CD4-positive, alpha-beta T cell treated with Interleukin-6 at 100 ng/mL for 8 hours (primary cell): ENCODE measurements at places on chromosomes 6 and 20.

DNA sequence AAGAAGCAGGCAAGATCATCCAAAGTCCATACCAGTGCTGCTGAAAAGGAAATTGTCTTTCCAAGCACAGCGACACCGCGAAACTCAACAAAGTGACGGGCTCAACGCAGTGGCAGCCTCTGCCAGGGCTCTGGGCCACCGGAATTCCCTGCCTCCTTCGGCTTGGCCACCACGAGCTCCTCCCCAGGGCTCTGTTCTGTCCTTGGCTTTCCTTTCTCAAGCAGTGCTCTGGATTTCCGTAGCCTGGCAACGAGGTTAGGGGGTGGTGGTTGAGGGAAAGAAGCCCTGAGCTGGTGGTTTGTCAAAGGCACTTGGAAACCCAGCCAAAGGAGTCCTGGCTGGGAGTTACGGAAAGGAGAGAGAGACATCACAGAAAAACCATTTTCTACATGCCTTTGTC, 31.2 kb downstream of the PRR18 start:
- no peak for DNase-seq

DNA sequence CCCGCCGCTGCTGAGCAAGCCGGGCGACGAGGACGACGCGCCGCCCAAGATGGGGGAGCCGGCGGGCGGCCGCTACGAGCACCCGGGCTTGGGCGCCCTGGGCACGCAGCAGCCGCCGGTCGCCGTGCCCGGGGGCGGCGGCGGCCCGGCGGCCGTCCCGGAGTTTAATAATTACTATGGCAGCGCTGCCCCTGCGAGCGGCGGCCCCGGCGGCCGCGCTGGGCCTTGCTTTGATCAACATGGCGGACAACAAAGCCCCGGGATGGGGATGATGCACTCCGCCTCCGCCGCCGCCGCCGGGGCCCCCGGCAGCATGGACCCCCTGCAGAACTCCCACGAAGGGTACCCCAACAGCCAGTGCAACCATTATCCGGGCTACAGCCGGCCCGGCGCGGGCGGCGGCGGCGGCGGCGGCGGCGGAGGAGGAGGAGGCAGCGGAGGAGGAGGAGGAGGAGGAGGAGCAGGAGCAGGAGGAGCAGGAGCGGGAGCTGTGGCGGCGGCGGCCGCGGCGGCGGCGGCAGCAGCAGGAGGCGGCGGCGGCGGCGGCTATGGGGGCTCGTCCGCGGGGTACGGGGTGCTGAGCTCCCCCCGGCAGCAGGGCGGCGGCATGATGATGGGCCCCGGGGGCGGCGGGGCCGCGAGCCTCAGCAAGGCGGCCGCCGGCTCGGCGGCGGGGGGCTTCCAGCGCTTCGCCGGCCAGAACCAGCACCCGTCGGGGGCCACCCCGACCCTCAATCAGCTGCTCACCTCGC, 1.5 kb downstream of the ARID1B start:
- DNase-seq: peak; percentile 40

DNA sequence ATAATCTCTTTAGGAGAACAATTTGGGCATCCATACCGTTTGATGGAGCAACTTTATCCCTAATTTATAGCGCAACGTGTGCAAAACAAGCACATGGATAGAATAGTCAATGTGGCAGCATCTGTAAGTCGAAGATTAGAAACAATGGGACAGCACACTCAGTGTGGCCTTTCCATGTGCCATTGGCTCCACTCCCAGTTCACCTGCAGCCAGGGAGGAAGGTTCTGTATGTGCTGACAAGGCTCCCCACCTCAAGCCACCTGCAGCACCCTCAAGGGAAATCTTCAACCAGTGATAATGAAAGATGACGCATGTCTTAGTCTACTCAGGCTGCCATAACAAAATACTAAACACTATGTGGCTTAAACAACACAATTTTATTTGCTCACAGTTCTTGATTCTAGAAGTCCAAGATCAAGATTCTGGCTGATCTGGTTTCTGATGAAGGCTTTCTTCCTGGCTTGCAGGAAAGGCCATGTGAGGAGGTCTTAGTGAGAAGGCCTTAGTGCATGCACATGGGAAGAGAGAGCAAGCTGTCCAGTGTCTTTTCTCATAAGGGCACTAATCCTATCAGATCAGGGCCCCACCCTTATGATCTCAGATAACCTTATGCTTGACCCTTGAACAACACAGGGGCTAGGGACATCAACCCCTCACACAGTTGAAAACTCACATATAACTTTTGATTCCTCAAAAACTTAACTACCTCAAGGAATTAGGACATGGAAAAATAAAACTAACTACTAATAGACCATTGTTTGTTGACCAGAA, 34.9 kb upstream of the SHLD1 start:
- DNase-seq: no peak

DNA sequence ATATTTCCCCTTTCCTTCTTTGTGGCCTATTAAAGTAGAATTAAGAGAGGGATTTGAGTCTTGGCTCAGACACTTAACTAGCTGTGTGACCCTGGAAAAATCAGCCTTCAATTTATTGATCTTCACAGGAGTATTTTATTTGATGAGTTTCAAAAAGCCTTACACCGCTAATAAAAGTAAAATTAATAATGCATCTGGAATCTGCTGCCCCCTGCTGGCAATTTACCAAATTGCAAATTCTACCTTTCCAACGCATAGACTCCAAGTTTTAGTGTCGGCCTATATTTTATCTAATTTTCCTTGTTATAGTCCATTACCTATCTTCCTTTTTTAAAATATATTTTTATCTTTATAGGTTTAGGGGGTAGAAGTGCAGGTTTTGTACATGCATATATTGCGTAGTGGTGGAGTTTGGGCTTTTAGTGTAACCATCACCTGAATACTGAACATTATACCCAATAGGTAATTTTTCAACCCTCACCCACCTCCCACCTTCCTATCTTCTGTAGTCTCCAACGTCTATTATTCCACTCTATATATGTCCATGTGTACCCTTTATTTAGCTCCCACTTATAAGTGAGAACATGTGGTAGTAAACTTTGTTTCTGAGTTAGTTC, 46.3 kb downstream of the GOPC start:
- peak; percentile 56 for DNase-seq

DNA sequence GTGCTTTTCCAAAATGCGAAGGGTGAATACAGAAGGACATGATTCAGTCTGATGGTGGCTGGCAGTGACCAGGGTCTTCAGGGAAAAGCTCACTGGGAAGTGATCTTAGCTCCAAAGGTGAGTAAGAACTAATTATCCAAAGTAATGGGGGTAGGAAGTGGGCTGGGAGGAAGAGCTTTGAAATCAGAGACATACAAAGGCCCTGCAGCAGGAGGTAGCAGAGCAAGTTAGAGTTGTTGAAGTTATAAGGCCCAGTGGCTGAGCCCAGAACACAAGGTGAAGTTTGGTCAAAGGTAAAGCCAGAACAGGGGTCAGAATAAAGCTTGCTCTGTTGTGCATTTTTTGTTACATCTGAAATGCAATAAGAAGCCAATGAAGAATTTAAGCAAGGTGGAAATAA, 81.2 kb downstream of the PLCB1 start:
- no peak for DNase-seq

DNA sequence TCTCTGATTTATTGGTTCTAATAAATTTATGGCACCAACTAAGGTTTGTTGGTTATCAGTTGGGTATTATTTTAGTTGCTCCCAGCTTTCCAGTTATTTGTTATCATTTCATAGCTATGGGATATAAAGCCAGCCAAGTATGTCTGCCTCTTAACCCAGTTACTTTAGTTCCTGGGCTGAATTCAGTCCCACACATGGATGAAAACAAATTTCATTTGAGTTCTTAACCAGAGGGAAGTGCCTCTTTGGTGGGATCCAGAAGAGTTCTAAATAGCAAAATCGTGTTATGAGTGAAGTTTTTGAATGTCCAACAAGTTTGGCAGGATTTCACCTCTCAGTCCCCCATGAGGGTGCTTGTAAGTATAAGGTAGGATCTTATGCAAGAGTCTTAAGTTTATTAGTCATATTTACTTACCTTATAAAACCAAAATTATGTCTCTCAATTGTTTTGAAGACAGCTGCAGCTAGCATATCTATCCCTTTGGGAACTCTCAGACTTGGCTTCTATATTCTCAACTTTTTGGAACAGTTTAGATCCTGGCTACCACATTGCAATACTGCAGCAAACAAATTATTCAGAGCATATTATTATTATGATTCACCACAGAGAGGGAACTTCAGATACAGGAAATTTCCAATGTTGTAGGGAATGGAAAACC, 683.6 kb downstream of the BCKDHB start:
- DNase-seq: no peak

DNA sequence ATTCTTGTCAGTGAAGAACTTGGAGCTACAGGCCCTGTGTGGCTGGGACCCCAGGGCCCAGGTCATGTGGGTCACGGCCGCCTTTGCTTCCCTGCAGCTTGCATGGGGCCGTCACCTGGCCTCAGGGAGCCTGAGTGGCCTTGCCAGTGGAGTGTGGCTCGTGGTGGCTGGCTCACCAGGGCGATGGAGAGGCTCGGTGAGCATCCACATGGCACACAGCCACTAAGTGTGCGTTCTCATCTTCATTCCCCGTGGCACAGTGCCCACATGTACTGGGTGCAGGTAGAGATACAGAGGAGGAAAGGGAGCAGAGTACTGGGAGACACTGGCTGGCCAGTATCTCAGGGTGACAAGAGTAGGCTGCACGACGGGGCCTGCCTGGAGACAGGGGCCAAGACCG, 21.5 kb downstream of the MANBAL start:
- no peak for DNase-seq

GRCh38 chr6:114200891-114201290, 141.9 kb downstream of the HS3ST5 start:
- no peak for DNase-seq

DNA sequence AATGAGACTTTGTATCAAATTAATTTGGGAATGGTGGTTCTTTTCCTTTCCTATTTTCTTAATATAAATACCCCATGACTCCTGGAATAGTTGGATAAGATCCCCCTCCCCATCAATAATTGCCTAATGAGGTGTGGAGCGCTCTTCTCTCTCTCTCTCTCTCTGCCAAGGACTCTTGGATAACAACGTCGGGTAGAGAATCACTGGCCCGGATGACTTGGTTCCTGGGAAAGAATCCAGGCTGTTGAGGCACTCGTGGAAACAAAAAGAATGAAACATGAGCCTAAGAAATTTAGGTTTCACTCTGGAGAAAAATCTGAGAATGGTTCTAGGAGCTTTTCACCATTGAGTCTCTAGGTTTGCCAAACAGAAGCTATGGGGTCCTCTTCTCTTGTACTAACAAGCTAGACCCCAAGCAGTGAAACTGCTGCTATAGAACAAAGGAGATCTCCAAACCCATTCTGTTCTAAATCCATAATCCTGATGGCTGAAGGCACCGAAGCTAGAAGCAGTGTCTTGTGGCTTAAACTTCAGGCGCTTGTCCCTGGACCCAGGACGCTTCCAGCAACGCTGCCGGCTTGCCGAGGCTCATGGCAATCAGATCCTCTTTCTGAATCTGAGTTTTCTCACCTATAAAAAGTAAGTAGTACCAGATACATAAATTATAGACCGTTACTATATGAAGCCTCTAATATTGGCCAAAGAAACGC, 241.6 kb upstream of the BTBD3 start:
- DNase-seq: no peak

- no peak for DNase-seq
These were observed 131.7 kb downstream of the BCAS1 start for GRCh38 chr20:53938739-53939138.

DNA sequence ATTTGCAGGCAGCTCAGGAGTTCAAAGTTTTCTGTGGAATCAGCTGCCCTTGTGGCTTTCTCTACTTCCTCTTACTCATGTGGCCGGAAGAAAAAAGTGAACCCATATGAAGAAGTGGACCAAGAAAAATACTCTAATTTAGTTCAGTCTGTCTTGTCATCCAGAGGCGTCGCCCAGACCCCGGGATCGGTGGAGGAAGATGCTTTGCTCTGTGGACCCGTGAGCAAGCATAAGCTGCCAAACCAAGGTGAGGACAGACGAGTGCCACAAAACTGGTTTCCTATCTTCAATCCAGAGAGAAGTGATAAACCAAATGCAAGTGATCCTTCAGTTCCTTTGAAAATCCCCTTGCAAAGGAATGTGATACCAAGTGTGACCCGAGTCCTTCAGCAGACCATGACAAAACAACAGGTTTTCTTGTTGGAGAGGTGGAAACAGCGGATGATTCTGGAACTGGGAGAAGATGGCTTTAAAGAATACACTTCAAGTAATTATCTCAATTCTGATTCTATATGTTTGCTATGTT, 1.1 kb downstream of the MGME1 start:
- peak; percentile 32 for DNase-seq

- DNase-seq: no peak
These were observed 46.3 kb downstream of the FAM209B start for GRCh38 chr20:56579301-56579710.

DNA sequence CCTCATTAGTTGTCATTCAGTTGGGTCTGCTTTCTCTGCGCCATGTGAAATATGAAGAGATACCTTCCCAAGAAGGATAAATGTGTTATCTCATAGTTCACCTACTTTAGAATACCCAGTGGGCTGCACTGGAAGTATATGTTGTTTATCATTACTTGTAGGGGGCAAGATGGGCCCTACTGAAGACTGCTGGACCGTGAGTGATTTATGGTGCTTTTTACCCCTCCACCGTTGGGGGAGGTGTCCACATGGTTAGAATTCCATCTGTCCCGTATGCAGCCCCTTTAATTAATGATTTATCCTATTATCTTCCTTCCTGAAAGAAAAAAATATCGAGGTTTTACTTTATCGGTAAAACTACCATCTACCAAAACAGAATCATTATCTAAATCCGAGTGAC, 97.0 kb downstream of the TSHZ2 start:
- no peak for DNase-seq

GRCh38 chr6:328136-328670, 35.9 kb downstream of the DUSP22 start:
- DNase-seq: no peak

DNA sequence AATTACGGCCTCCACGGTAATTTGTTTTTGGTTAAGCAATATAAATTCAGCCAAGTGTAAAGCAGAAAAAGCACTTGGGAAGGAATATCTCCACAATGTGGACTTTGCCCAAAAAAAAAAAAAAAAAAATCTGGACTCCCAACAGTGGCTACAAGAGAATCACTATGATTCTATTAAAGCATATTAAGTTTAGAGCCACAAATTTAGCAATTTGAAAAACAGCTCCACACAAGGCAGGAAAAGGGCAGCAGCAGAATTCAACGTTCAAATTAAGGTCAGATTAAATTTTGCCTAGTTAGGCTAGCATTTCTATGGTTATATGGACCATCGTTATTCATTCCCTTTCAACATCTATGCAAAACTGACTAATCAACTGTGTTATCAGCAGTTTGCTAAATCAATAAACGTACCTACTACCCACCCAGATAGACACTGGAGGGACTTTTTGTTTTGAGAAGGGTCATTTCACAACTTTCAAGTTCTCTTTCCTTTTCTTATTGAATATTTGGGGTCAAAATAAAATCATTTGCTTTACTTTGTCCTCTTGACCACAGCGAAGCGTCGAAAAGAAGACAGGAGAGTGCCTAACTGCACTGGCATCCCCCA, 1.0 kb downstream of the MCM9 start:
- DNase-seq: no peak

- no peak for DNase-seq
These were observed 515.2 kb upstream of the JARID2 start for GRCh38 chr6:14730654-14731053.
